ENCODE measurements at places on chromosomes 11 and 22.

- peak; percentile 15 for DNase-seq
Measured at GRCh38 chr11:86671531-86672006, 847 bp downstream of the ME3 start.

GRCh38 chr11:71154261-71154805 is 98.0 kb downstream of the SHANK2 start:
- no peak for DNase-seq

DNA sequence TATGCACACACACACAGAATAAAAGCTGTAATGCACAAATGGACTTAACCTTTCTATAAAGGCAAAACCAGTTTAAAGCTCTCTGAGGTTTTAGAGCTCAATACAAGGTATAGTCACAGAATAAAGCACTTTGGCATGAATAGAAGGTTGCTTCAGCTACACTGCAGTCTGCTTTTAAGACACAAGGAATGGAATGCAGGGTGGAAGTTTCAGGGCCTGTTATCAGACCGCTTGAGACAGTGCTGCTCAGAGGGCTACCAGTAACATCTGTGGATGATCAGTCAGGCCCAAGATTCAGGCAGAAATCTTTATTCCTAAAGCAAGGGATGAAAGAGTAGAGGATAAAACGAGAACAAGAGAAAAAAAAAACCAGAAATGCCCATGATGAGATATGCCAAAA is 46.7 kb downstream of the CD44 start:
- DNase-seq = no peak

- no peak for DNase-seq
Measured at GRCh38 chr11:6705905-6706535, 22.9 kb upstream of the MRPL17 start.

DNA sequence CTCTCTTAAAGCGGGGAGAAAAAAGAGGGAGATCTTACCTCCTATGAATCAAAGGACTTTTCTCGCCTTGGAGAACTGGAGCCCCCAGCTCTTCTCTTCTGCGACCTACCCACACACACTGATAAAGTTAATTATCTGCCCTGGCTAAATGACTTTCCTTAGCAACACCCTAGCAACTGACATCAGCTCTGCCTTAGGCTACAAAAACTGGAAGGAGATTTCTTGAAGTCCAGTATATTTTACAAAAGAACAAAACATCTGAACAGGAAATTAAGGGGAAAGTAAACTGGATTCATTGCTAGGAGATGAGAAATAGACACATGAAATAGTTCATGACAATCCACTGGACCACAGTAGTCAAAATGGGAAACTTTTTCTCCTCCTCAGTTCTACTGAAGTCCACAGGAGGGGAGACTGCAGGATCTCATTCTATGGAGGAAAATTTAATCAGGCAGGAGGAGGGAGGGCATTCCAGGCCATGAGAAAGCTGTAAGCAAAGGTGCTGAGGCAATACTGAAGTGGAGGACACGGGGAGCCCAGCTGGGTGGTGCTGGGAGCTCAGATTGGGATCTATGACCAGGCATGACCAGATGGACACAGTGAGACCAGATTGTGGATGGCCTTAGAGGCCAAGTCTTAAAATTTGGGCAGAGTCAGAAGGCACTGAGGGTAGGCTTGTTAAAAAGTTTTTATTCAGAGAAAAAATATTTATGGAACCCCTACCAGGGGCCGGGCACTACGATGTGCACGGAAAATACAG is 3.7 kb upstream of the SPON1 start:
- no peak for DNase-seq

DNA sequence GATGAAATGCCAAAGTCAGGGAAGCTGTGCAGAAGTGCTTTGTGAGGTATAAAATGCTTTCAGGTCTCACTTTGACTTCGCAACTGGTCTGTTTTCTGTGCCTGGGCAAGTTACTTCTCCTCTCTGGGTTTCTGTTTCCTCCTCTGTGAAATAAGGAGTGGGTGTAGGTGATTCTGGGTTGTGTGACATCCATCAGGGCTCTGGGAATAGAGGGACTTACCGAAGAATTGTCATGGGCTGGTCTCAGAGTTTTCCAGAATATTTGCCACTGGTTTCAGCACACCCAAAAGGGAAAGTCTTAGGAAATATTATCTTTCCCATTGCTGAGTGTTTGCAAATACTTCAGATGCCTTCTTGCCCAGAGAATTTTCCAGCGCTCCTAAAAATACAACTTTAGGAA is 118.4 kb downstream of the KIAA1671 start:
- DNase-seq = no peak

DNA sequence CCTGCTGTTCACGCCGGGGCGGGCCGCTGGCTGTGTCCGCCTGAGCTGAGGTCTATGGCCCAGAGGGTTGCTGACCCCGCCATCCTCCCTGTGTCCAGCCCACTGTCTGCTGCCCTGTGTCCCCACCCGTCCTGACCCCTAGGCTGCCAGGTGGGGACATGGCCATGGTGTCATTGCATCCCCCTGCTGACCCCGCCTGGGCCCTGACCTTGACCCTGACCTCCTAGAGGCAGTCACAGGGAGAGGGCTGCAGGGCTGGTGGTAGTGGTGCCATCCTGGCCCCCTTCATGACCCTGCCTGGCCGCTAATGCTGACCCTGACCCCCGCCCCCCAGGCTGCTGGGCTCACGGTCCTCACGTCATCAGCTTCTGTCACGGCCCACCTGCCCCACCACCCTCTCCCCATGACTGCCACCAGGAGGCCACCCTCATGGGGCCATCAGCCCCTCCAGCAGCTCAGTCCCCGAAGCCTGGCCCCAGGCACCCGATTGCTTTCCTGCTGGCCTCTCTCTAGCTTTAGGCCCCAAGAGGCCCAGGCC is 285.9 kb downstream of the BRD1 start:
- DNase-seq = no peak

DNA sequence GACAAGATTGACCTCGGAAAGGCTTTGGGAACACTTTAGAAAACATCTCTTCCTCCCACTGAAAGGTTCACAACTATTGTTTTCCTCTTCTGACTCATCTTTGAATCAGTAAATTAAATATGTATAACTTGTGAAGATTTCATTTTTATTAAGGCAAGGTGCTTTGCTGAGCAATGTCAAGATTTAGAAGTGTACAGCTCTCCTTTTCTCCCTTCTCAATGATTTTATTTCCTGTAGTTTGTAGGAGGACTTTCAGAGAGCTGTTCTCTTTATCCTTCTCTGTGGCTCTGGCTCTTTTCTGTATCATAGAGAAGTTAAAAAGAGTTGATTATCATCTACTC is 594.2 kb downstream of the METTL15 start:
- DNase-seq = no peak

GRCh38 chr11:78311702-78312371 is 105.8 kb downstream of the GAB2 start:
- no peak for DNase-seq

- DNase-seq = no peak
Measured at GRCh38 chr11:79371152-79371551, 69.7 kb downstream of the TENM4 start.

DNA sequence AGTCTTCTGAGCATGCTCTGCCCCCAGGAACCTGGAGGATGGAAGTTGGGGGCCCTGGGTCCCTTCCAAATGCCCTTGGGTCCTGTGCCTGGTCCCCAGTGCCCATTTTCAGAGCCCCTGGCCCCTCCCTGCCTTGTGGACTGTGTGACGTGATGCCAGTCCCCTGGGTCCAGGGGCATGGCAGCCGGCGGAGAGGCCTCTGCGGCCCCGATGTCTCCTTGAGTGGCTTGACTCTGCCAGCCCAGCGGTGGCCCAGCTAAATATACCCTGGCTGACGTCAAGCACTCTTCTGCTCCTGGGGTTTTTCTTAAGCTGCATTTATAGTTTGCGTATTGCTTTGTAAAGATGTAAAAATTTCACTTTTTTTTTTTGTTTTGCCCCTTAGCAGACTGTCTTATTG is 35.2 kb upstream of the PARVG start:
- no peak for DNase-seq

GRCh38 chr22:32619614-32620426 is 145.2 kb downstream of the FBXO7 start:
- no peak for DNase-seq

GRCh38 chr22:50115693-50116092 is 25.9 kb downstream of the MOV10L1 start:
- no peak for DNase-seq

GRCh38 chr11:64823568-64824119 is 13.3 kb upstream of the MEN1 start:
- no peak for DNase-seq

GRCh38 chr11:72221386-72222075 is 3.0 kb upstream of the INPPL1 start:
- DNase-seq = no peak

GRCh38 chr11:44427432-44427831 is 117.5 kb upstream of the ALX4 start:
- DNase-seq = no peak

- no peak for DNase-seq
Measured at GRCh38 chr11:67344264-67344663, 9.1 kb downstream of the POLD4 start.

DNA sequence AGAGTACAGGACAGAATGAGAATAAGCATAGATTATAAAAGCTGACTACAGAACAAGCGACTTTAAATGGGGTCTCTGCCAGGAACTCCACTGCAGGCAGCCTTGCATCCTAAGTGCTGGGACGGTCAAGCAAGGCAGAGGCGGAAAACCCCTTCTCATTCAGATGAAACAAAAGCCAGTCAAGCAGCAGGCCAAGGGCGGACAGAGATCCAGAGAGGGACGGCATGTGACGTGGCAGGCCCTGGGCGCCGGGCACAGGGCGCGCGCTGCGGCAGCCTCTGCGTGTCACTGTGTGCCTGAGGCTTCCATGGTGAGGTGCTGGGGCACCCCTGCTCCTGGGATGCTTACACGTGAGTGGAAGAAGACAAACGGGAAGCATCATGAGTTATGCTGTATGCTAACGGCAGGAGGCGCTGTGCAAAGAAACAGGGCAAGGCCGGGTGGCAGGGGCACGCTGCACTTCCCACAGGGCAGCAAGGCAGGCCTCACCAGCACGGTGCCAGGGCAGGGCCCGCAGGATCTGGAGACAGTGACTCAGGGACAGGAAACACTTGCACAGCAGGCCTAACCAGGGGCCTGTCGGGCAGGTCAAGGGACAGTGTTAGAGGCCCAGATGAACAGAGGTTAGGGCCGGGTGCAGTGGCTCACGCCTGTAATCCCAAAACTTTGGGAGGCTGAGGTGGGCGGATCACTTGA is 6.2 kb downstream of the TOLLIP start:
- DNase-seq = no peak

DNA sequence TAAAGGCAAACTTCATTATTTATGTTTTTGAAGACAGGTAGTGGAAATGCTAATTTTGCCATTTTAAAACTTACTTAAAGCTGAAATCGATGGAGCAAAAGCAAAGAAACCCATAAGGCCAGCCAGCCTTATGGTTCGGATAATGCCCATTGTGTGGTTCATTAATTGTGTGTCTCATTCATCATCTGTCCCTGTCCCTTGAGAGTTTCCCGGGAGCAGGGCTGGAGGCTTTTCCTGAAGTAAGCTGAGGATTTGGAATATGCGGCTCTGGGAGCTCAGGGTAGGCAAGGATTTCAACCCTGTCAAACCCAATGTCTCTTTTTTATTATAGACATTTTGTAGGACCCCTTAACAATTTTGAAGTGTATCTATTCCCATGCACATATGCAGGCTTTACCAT is 790.0 kb upstream of the KIRREL3 start:
- no peak for DNase-seq

GRCh38 chr11:128232588-128232987 is 354.8 kb downstream of the ETS1 start:
- no peak for DNase-seq

GRCh38 chr11:131776211-131776610 is 405.8 kb downstream of the NTM start:
- no peak for DNase-seq

DNA sequence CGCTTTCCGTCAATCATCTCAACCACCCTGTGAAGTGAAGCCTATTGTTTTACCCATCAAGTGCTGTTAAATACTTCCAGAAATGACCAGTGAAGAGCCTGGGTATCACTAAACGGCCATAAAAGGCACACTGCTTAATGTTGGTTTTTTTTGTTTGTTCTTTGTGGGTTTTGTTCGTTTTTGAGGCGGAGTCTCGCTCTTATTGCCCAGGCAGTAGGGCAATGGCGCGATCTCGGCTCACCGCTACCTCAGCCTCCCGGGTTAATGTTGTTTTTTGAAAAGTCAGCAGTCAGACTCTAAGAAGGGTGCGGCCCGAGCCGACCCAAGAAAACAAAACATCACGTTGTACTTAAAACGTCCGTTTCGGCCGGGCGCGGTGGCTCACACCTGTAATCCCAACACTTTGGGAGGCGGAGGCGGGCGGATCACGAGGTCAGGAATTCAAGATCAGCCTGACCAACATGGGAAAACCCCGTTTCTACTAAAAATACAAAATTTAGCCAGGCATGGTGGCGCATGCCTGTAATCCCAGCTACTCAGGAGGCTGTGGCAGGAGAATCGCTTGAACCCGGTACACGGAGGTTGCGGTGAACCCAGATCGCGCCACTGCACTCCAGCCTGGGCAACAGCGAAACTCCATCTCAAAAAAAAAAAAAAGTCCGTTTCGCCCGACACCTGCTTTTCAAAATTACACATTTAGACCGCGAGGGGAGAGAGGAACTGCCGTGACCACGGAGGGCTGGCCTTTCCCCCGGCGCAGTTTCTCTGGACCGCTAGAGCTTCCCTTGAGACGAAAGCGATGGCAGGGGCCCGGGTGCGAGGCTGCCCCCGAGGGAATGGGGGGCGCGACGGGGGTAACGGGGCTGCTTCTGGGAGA is 714 bp downstream of the CD59 start:
- peak; percentile 25 for DNase-seq

GRCh38 chr11:78763664-78764063 is 189.0 kb upstream of the NARS2 start:
- no peak for DNase-seq

DNA sequence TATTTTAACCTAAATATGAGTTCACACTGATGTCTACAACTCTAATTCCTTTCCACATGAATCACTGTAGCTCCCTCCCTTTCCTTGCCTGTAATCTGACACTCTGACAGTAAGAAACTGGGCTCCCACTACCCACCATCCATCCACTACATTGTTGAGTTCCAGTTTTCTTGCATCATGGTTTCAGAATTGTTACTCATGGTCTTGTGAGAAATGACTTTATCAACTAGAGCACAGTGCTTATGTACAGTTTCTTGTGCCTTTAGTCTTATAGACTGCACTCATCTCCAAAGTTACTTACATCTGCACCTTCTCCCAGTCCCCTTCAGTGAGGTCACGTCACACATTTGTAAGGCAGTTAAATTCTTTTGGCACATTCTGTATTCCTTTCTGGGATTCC is 78.6 kb downstream of the RTL6 start:
- DNase-seq = no peak

DNA sequence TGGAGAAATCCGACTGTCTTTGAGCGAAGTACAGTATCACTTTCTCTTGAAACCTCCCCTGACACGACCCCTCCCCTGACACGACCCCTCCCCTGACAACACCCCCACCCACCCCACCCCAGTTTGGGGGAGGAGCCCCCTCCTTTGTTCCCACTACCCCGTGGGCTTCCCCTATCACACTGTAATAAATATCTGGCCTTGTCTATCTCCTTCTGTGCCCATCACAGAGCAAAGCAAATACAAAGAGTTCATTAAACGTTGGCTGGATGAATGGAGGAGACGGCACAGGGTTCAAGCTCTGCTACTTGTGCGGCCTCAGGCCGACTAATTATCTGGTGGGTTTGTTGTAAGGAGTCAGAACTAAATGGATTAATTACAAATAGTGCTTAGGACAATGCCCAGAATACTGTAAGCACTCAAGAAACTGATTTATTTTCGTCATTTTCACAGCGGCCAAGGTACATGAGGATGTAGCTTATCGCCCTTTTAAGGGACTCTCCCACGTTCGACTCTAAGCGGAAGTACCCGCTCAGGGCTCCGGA is 628 bp upstream of the GGA1 start:
- DNase-seq = no peak

GRCh38 chr22:46896568-46897245 is 134.3 kb downstream of the TBC1D22A start:
- DNase-seq = no peak
